Fibroblast of the conjunctiva (primary cell): ENCODE measurements at places on chromosomes 3 and 15.
A peak's percentile ranks its signal among the peaks of the same experiment; 100 is the strongest.

- peak; percentile 50 for DNase-seq
Observed at GRCh38 chr15:59689626-59690236, 611 bp upstream of the BNIP2 start.

DNA sequence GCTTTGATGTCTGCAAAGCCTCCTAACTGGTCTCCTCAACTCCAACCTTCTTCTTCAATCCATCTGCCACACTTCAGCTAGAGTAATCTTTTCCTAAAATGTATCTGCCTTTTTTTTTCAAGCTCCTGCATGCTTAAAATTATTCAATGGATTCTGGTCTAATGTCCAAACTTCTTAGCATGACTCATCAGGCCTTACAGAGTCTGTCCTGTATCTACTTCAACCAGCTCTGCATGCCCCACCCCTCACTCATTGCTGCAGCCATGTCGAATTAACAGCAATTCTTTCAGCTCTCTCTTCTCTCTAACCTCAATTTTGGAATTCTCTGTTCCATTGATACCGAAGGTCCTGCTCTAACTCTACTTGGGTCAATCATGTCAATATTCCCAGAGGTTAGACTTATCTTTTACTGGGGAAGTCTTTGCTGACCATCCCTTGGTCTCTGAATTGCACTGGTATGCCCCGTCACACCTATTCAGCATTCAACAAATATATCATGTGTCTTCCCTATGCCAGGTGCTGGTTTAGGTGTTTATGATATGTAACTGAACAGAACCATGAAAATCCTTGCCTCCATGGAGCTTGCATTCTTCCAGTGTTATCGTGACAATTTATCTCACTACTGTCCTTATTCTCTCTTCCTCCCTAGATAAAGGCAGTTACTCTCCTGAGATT lies 88.5 kb upstream of the NANOGP8 start:
- no peak for DNase-seq

- DNase-seq, result no peak
Observed at GRCh38 chr3:101886626-101887025, 37.3 kb downstream of the NFKBIZ start.

- DNase-seq, result no peak
Observed at GRCh38 chr3:65779390-65779789, 259.3 kb downstream of the MAGI1 start.

DNA sequence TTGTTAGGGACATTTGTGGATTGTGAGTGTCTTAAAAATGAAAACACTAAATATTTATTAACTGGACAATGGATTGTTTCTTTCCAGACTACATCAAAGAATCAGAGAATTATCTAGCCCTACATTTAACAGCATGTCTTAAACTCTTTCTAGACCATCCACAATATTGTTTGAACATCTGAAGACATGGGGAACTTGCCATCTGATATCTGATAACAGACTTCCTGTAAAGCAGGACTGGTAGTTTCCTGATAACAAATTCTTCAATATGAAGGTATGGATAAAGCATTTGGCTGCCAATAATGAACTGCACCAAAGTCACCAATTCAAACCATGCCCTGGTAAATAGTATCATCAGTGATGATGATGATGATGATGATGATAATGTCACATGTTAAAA lies 26.2 kb upstream of the HACD2 start:
- DNase-seq, result no peak

GRCh38 chr3:114506591-114507300 lies 212.9 kb downstream of the TIGIT start:
- no peak for DNase-seq

DNA sequence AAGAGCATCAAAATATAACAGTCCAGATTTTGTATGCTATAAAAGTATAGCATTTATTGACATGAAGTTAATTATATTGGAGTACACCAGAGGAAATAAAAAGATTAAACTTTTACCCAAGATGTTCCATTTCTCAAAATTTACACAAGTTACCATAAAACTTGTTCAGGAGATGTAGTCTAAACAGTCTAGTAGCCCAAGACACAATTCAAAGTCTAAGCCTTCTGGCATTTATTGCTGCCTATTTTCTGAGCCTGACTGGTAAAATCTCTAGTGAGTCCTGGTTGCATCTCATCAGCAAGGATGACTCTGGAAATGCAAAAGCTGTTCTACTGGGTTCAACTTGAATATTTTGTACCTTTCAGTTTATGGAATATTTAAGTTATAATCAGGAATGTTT lies 468.7 kb downstream of the PDCD6IP start:
- no peak for DNase-seq

- no peak for DNase-seq
Observed at GRCh38 chr3:105157766-105158085, 209.0 kb upstream of the ALCAM start.

GRCh38 chr15:26941489-26941888 lies 29.5 kb upstream of the GABRG3 start:
- no peak for DNase-seq

GRCh38 chr3:39202094-39202493 lies 9.7 kb upstream of the XIRP1 start:
- DNase-seq, result no peak

- DNase-seq, result no peak
Observed at GRCh38 chr3:196179380-196180308, 31.6 kb downstream of the ZDHHC19 start.

GRCh38 chr15:85568261-85568808 lies 187.9 kb downstream of the AKAP13 start:
- DNase-seq, result no peak

- no peak for DNase-seq
Observed at GRCh38 chr15:58308742-58309355, 122.9 kb upstream of the LIPC start.

DNA sequence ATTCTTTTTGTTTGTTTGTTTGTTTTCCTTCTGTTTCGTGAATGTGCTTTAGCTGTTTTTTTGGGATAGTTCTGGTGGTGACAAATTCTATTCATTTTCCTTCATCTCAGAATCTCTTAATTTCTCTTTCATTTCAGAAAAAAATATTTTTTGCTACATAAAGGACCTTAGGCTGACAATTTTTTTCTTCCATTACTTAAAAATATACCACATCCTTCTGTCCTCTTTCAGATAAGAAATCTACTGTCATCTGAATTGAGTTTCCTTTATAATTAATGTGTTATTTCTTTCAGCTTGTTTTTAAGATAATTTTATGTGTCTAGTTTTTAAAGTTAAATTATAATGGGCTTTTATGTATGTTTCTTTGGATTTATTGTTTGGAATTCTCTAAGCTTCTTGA lies 47.6 kb downstream of the IL16 start:
- no peak for DNase-seq

- no peak for DNase-seq
Observed at GRCh38 chr3:13647298-13648059, 98.6 kb downstream of the FBLN2 start.

- DNase-seq, result no peak
Observed at GRCh38 chr3:178699810-178700209, 163.6 kb downstream of the KCNMB2 start.

- DNase-seq, result no peak
Observed at GRCh38 chr3:31567036-31567435, 34.3 kb downstream of the STT3B start.

DNA sequence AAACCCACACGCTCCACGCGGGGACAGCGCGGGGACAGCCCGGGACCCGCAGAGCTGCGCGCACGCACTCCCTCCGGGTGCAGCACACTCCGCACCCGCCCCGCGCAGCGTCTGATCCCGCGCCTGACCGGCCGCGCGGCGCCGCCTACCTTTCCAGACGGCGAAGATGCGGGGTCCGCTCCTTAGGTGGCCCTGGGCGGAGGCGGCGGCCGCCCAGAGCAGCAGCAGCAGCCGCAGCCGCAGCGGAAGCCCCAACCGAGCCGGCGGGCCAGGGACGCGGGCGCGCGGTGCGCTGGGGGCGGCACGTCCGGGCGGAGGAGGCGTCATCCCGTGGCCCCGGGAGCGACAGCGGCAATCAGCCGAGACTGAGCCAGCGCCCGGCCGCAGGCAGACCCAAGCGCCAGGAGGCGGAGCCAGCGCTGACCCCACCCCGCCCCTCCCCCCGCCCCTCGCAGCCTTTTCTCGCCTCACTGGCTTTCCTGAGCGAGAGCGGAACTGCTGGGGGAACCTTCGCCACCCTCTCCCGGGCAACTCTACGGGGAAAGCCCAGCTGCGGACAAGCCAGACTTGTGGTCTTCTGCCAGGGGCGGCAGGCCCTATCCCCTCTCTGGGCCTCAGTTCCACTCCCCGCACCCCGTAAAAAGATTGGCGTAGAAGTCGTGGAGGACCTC lies at the start of gene SEMA7A:
TSS of gene SEMA7A (minus strand) at position 367 of the 671 bp plus-strand sequence. CDS start at position 327, 40 bp downstream.
- DNase-seq, result peak; percentile 42

GRCh38 chr3:56192001-56192400 lies 276.3 kb downstream of the ERC2 start:
- no peak for DNase-seq

DNA sequence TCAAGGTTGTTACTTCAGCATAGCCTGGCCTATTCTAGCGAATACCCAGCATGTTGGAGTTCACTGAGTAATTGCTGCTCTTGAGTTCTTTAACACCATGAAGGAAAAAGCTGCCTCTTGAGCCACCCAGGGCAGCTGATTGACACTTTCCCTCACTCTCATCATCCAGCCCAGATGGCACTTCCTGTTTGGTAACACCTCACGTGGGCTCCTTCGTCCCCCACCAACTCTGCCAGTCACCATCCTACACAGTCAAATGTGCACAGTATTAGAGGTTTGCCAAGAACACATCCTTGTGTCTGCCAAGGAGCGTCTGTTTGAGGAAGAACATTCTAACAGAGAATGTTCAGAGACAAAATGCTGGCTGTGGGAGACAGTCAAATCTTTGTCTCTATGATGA lies 266.3 kb downstream of the RPLP1 start:
- DNase-seq, result no peak

GRCh38 chr3:42732196-42732828 lies 29.7 kb upstream of the HHATL start:
- no peak for DNase-seq

- no peak for DNase-seq
Observed at GRCh38 chr15:29681166-29681845, 141.0 kb downstream of the TJP1 start.

DNA sequence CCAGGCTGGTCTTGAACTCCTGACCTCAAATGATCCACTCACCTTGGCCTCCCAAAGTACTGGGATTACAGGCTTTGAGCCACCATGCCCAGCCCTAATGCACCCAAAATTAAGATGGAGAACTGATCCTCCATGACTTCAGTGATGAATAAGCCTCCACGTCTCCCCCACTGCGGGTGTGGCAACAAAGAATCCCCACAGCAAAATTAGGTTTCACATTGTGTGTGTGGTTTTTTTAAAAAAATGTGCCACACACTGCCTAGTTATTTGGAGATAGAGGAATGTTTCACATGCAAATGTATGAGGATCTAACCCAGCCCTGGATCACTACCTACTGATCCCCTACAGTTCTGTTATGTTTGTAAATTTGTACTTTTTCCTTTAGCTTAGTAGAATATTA lies 17.3 kb downstream of the HDAC11 start:
- no peak for DNase-seq

- no peak for DNase-seq
Observed at GRCh38 chr3:72093270-72093991, 308.5 kb upstream of the PROK2 start.

- DNase-seq, result no peak
Observed at GRCh38 chr3:29412110-29412509, 131.2 kb downstream of the RBMS3 start.

DNA sequence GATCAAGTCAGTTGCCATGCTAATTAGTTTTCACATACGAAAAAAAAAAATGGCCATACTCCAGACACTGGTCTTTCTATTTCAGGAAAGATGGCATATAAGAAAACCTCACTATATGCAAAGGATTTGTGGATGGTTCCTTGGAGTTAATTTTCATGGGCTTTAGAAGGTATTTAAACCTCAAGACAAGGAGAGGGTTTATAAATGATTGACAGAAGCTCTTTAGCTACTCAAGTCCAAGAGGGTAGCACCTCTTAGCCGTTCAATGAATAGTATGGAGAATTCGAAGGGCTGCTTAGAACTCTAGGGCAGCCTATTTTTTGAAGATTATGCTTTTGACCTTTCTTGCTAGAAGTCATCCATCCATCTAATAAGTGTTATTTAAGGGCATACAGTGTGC lies 41.7 kb downstream of the RBMS3 start:
- DNase-seq, result no peak

DNA sequence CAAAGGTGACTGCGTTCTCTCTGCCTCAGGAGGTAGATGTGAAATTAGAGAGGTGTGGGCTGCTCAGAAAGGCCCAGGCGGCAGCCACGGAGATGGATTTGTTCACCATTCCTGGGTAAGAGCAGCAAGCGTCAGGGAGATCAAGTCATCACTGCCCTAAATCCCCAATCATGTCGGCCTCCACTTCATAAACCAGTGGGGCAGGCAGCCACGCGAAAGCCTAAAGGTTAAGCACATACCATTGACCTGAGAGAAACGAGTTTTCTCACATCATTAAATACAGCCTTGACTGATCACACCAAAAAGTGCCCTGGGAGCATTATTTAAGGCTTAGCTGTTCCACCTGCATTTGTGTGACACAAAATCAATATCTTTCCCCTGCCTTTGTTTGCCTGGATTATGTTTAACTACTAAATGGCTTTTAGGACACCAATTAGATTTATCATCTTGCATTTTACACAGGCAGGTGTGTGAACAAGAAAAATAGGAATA lies 50.7 kb upstream of the FOXB1 start:
- DNase-seq, result no peak

- no peak for DNase-seq
Observed at GRCh38 chr3:126731044-126731443, 27.0 kb downstream of the CHCHD6 start.

DNA sequence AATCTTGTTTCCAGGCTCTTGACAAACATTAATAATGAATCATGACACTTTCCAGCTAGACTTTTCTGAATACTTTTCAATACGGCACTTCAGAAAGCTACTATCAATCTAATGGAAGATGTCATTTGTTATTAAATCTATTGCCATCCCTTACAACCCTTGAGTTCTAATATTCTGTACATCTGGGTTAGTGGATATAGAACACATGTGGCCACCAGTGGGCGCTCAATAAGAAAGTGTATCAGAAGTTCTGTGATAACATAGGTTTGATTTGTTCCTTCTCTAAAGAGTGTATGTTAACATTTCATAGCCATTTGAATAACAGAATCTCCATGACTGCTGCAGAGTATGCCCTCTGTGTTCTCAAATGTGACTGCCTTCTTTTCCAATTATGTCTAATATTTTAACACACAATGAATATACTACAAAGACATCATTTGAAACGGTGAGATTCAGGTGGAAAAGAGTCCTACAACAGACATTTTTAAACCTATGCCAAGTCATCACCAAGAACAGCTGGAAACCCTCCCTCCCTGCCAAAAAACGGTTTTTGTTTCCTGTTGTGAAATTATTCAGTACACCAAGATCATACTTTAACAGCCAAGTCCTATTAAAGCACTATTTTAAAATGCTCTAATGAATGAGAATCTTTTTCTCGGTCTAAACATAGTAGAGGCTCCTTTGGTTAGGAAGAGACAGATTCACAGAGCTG lies 22.2 kb downstream of the ALDH1A2 start:
- no peak for DNase-seq

DNA sequence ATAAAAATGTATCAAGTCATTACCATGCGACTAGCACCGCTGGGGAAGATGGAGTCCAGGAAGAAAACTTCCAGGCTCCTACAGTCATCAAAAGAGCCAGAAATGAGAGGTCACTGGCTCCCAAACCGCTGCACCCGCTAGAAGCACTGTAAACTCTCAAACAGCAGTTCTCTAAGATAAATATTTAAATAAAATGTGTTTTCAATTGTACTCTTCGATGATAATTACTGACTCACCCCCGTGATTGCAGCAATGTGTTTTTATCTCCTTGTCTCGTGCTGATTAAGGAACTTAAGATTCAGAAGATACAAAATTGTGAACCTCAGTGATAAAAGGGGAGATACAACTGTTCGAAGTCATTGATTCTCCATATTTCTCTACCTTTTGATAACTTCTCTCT lies 45.8 kb upstream of the FOXP1 start:
- DNase-seq, result peak; percentile 36

- no peak for DNase-seq
Observed at GRCh38 chr3:143963946-143964345, 7.7 kb upstream of the DIPK2A start.
